ENCODE measurements at places on chromosomes 12 and 14.

DNA sequence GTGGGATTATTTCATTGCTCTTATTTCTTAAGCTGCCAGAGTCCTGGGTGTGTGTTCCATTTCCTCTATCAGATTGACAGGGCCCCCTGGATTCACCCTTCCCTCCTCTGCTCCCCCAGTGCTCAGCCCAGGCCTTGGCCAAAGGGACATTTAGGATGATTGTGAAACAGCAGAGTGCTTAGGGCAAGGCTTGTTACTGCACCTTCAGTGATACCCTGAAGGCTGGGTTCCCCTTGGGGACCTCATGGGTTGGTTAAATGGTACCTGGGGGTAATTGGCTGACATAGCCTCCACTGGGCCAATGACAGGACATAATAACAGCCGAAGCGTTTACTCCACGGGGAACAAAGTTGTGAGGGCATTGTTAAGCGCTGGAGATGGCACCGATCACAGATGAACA, 1.3 kb upstream of the KRT72 start:
- no peak for DNase-seq

DNA sequence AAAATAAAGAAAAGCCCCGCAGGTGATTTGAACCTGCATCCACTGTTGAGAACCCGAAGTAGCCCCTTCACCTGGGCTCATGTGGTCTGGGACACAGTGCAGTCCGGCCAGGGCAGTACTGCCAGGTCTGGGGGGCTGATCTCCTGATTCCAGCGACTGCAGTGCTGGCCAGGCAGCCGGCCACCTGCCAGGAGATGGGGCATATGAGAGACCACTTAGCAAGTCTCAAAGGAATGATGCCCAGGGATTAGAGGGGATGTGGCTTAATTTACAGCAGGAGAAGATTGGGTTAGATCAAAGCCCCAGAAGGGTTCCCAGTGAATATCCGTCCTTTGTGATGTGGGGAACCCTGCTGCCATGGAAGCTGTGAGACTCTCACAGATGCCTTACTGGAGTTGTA, 113.3 kb downstream of the PRMT8 start:
- DNase-seq = no peak

- no peak for DNase-seq
Observed at GRCh38 chr12:666766-667308, 3.6 kb upstream of the NINJ2 start.

DNA sequence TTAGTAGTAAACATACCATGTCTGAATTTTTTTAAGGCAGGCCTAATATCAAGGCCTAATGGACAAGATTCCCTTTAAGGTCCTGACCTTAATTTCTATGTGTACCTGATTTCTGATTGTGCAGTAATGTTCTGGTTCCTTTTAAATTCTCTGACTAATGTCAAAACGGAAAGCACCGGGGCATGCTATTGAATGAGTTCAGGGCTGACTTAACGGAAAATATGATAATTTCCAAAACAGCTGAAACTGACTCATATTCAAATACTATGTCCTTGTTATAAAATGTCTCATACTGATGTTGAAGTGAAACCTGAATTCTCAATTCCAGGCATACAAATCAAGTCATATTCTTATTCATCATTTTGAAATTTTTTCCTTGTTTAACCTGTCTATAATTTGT, 6.7 kb downstream of the TAS2R43 start:
- DNase-seq = no peak

GRCh38 chr12:123058481-123058880, 78.0 kb downstream of the ARL6IP4 start:
- no peak for DNase-seq

DNA sequence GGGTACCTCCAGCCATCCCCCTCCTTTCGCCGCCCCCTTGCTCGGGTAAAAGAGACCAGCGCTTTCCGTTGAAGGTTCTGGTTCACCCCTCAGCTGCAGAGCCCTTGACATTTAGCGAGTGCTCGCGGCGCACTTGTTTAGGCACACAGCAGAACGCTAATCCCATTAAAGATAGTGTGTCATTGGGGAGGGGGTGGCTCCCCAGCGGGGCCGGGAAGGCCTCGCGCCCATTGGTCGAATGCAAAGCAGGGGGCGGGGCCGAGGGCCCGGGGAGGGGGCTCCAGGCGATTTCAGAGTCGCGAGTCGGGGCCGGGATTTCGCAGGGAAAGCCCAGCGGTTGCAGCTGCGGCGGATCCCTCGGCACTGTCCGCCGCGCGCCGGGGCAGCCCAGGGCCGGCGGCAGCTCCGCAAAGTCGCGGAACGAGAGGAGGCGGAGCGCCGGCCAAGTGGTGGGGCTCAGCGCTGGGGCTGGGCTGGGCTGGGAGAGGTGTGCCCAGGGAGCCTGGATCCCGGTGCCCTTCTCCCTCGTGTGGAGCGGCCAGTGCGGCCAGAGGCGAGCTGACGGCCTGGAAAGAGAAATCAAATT, 122.9 kb downstream of the TSPAN9 start:
- no peak for DNase-seq

DNA sequence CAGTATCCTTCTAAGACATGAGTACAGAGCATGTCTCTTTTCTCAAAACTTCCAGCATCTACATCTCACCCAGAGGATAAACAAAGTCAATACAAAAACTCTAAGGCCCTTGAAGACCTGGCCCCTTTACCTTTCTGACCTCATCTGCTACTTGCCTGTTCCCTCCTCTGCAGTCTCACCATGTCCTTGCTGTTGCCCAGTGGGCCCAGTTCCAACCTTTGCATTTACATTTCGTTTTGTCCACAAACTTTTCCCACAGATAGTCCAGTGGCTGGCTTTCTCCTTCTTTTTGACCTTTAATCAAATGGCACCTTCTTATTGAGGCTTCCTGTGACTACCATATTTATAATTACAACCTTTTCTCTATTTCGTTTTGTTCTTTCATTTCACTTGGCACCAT, 1.6 kb downstream of the IRAK4 start:
- DNase-seq = no peak

DNA sequence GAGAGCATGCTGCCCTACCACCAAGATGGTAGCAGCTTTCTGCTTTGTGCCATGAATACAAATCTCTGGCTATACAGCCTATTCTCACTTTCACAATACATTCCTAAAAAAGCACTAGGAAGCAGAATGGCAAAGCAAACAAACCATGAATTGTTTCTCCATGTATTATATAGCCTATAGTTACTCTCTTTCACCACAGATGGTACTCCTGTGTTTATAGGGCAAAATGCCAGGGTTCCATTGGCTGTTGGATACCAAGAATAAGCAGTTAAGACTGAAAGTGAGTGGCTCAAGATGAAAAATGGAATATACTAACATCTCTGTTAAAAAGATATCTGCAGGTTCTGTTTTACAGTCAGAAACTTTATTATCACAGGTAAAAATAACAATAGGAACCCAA, 11.1 kb downstream of the ARF3 start:
- DNase-seq = no peak

DNA sequence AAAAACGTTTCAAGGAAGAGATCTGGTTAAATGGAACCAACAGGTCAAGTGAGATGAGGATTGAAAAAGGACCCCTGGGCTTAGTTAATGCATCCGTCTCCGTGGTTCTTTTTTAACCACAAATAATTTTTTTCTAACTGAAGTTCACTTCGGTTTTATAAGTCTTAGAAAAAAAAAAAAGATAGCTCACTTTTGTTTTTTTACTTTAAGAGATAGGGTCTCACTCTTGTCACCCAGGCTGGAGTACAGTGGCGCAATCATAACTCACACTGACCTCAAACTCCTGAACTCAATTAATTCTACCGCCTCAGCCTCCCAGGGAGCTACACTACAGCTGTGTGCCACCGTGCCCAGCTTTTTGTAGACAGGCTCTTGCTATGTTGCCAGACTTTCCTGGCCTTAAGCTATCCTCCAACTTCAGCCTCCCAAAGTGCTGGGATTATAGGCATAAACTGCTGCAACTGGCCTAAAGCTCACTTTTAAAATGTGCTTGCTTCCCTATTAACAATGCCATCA, 11.8 kb downstream of the HNRNPC start:
- DNase-seq = no peak

All from stimulated activated CD4-positive, alpha-beta T cell treated with anti-CD3 and anti-CD28 coated beads, Interleukin-1b, Interleukin-23, amount 100 ng/mL, for 1 hour (primary cell).